ENCODE measurements at places on chromosomes 7 and 10.
A peak's percentile ranks its signal among the peaks of the same experiment; 100 is the strongest.

GRCh38 chr7:41097501-41097900 lies 605.4 kb downstream of the INHBA start:
- no peak overlapping the region for H3K4me3 ChIP-seq
- H3K27me3 ChIP-seq = no peaks in the 10 kb centered on the region
- H3K4me1 ChIP-seq = no peaks in the 10 kb centered on the region
- no peak for DNase-seq

DNA sequence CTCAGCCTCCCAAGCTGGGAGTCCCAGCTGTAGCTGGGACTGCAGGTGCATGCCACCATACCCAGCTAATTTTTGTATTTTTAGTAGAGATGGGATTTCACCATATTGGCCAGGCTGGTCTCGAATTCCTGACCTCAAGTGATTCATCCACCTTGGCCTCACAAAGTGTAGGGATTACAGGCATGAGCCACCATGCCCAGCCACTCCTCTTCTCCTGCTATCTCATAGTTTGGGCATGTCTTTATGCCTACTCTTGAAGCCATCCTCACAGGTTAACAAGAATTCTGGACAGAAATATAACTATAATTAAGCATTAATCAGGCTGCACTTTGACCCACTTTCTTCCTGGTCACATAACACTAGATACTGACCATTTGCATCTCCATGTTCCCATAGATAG lies 28.6 kb upstream of the C10orf67 start:
- no peak overlapping the region for H3K27ac ChIP-seq
- H3K4me3 ChIP-seq = no peak overlapping the region
- no peaks in the 10 kb centered on the region for H3K4me1 ChIP-seq
- DNase-seq = no peak
- H3K36me3 ChIP-seq = no peaks in the 10 kb centered on the region

DNA sequence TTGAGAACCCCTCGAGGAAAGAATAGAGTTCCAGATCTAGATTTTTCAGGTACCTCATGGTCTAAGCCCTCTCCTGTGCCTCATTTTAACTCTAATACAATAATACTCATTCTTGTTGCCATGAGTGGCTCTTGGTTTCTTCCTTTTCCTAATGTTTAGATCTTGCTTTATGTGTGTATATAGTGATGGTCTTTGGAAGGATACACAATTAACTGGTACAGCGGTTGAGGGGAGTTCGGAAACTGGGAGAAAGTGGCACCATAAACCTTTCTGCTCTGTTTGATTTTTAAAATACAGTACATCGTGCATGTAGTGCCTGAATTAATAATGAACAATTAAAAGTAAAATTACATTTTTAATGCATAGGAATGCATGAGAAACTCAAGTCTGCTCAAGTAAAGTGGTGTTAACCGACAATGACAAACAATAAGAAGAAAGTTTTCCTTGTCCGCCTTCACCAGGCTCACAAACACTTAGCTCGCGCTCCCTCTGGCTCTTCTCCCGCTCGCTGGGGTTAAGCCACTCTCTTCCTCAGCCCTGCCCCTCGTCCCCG lies 386 bp upstream of the EIF4EBP2 start:
- H3K27ac ChIP-seq = peak overlapping the region; percentile 15
- peaks cover 22% of the 10 kb centered on the region for H3K4me1 ChIP-seq
- H3K4me3 ChIP-seq = peak overlapping the region; percentile 97
- no peak for DNase-seq
- H3K36me3 ChIP-seq = no peaks in the 10 kb centered on the region

GRCh38 chr7:15720849-15721471 lies 34.5 kb upstream of the MEOX2 start:
- H3K4me1 ChIP-seq = peaks cover 10% of the 10 kb centered on the region
- H3K36me3 ChIP-seq = no peaks in the 10 kb centered on the region
- no peaks in the 10 kb centered on the region for H3K27me3 ChIP-seq
- DNase-seq = no peak
- H3K27ac ChIP-seq = peak overlapping the region; percentile 32

DNA sequence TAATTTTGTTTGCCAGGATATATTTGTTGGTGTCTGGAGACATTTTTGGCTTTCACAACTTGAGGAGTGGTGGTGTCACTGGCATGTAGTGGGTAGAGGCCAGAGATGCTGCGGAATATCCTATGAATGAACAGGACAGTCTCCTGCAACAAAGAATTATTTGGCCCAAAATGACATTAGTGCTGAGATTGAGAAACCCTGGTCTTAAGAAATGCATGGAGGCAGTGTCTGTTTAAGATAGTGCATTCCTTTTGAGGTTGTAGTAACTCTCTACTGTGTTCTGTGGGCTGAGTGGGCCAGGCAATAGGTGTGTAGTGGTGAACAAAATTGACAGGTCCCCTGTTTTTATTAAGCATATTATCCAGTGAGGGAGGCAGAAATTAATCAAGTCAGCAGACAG lies 165.5 kb downstream of the CDK14 start:
- no peak for DNase-seq
- no peaks in the 10 kb centered on the region for H3K27me3 ChIP-seq
- no peak overlapping the region for H3K4me3 ChIP-seq
- peaks cover 10% of the 10 kb centered on the region for H3K4me1 ChIP-seq
- no peaks in the 10 kb centered on the region for H3K36me3 ChIP-seq
